ENCODE measurements at places on chromosomes 13 and 19. TPM values are rescaled to one million over a fixed set of nuclear protein-coding genes. Genes with fewer than 3 reads are reported as not detected.
A peak's percentile ranks its signal among the peaks of the same experiment; 100 is the strongest.

ZNF154 gene
- 6.3 TPM for total RNA-seq

UTP14C gene
- 9.7 TPM for total RNA-seq

- DNase-seq, result no peak
Measured at GRCh38 chr13:33842986-33843385, 25.0 kb downstream of the RFC3 start.

DNA sequence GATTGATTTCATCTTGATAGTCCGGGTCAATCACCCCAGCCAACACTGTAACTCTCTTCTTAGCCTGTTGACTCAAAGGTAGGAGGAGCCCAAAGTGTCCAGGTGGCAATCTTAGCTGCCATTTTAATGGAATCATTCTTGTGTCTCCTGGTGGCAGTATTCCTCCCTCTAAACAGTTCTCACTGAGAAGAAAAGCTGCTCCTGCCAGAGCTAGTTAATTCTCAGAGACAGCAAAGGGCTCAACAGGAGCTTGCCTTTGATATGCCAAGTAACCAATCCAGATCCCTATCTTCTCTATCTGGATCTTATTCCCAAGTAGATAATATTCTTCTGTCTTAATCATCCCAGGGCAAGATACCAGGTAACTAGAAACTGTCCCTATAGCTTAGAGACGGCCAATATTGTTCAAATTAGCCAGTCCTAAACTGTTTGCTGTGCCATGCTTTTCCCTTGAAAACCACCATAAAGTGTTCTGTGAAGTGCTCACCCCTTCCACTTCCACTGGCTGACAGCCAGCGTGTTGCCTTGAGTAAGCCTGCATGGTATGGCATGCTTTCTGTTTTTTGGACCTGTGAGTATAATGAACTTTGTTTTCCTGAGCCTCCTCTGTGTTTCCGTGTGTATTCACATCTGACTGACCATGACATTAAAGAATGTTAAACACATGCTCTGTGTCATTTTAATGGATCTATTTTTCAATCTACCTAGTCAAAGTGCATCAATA is 463.7 kb upstream of the SLITRK5 start:
- DNase-seq, result no peak

- DNase-seq, result no peak
Measured at GRCh38 chr19:18998276-18998675, 35.0 kb downstream of the SUGP2 start.

DNA sequence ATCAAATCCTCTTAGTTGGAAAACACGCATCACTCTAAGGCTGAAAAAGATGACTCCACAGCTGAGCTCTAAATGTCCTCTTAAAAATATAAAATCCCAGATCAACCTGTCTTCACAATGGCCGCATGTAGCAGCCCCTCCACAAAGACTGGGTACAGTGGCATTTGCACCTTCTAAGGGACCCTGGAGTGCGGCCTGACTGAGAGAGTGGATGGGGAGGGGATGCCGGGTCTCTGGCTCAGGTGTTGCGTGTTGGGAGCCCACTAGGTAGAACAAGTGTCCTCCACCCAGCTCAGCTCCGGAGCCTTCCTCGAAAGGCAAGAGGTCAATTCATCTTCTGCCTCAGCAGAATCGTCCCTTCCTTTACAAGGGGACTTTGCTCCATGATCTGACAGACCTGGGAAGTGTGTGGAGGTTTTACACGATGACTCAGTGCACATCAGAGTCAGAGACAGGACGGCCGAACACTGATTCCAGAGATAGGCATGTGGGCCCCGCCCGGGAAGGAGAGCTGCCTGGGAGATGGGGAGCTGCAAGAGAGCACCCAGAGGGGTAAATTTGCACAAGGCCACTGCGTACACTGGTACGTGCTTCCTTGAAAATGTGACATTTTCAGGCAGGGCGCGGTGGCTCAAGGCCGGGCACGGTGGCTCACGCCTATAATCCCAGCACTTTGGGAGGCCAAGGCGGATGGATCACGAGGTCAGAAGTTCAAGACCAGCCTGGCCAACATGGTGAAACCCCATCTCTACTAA is 23.5 kb upstream of the SLC15A1 start:
- DNase-seq, result no peak

DNA sequence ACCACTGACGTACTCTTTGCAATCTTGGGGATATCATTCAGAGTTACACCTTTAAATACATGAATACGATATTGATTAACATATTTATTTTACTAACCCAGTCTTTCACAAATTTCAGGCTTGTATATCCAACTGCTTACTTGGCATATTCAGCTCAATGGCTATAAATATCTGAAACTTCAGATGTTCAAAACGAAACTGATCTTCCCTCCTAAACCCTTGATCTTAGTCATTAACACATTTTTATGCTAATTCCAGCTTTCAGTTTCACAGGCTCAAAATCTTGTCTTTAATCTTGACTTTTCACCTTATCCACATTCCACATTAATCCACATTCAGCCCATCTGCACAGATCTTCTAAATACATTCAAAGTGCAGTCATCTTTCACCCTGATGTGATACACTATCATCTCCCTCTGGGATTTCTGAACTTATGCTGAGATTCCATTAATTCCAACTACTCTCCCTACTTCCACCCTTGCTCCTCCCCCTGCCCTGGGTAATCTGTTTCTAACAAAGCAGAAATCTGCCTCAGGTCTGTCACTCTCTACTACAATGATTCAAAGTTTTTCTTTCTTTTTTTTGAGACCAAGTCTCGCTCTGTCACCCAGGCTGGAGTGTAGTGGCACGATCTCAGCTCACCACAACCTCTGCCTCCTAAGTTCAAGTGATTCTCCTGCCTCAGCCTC is 387.2 kb downstream of the GPC5 start:
- DNase-seq, result no peak

FAM216B gene
- total RNA-seq, result not detected

GRCh38 chr19:41944336-41944735 is 14.8 kb downstream of the RABAC1 start:
- no peak for DNase-seq

CEACAM7 gene
- not detected for total RNA-seq

DNA sequence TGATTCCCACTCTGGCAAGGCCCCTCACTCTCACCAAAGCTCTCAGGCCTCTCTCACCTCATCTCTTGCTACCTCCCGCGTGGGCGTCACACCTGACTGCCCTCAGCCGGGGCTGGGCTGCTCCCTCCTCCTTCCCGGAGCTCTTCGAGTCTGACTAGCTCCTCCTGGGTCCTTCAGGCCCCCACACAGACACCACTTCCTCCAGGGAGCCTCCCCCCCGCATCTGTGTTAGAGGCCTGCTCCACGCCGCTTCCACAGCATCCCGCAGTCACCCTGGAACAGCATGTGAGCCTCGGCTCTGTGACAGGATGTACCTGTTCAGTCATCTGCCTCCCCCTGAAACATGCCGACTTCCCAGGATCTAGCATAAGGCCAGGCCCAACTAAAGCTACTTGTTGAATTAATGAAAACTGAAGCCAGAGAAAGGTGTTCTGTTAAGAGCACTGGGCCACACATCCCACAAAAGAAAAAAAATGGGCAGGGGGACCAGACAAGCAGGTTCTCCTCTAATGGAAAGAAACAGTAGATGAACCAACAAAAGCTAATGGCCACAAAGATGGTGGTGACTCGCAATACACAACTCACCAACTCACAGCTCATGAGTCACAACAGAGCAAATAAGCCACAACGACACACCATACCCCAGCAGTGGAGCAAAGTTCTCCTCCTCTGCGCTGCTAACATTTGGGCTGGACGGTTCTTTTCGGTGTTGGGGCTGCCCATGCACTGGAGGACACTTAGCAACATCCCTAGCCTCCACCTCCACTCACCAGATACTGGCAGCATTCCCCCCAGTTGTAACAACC is 3.0 kb downstream of the PPP6R1 start:
- DNase-seq, result peak; percentile 73
